ENCODE measurements at places on chromosomes 1 and 21.

- H3K27ac ChIP-seq = no peak overlapping the region
- DNase-seq = no peak
- no peaks in the 10 kb centered on the region for H3K27me3 ChIP-seq
- H3K4me1 ChIP-seq = peaks cover 39% of the 10 kb centered on the region
- H3K4me3 ChIP-seq = no peak overlapping the region
- H3K36me3 ChIP-seq = no peaks in the 10 kb centered on the region
Observed at GRCh38 chr1:66685265-66685664, 67.0 kb upstream of the DYNLT5 start.

DNA sequence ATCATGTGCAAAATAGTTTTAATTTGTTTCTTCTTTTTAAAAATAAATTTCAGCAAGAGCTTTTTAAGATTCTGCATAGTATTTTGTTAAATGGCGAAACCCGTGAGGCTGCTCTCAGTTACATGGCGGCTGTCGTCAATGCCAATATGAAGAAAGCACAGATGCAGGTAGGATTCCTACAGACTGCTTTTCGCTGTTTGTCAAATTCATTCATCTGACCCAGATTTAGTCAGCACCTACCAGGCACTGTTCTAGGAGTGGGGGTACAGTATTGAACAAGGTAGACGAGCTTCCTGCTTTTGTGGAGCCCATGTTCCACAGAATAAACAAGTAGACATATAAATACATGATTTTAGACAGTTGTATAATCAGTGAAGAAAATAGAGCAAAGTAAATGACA, 78.1 kb upstream of the KIF1B start:
- no peaks in the 10 kb centered on the region for H3K27me3 ChIP-seq
- H3K4me1 ChIP-seq = no peaks in the 10 kb centered on the region
- peaks cover 4% of the 10 kb centered on the region for H3K36me3 ChIP-seq
- H3K4me3 ChIP-seq = no peak overlapping the region
- DNase-seq = no peak

DNA sequence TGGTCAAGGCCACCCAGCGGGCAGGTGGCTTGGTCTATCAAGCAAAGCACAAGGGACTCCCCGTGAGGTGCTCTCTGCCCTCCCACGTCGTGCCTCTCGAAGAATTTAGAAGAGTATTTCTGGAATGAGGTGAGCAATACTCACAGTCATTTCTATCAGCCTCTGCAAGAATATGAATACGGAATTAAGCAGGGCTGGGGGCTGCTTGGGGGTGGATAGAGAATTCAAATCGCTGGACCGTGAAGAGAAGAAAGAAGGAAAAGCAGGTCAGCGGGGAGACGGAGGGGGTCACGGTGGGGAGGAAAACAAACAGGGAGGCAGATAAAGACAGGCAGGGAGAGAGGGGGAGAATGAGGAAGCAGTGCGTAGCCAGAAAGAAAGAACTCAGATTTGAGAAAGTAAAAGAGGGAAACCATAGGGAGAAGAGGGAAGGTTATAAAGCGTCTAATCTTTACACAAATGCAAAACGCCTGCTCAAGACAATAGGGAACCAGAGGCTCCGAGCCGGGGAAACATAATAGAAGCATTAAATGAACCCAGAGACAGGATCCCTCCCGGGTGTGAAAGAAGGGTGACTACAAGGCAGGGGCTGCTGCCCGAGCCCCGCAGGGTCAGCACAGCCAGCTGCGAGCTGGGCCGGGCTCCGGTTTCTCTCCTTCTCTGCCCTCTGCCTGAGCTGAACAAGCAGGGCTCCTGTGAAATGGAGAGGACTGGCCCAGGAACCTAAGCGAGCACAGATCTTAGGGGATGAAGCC, 2.1 kb upstream of the EDN2 start:
- no peak for DNase-seq
- no peak overlapping the region for H3K27ac ChIP-seq
- no peak overlapping the region for H3K4me3 ChIP-seq
- H3K36me3 ChIP-seq = no peaks in the 10 kb centered on the region

- no peaks in the 10 kb centered on the region for H3K4me1 ChIP-seq
- no peaks in the 10 kb centered on the region for H3K36me3 ChIP-seq
- no peak overlapping the region for H3K4me3 ChIP-seq
- no peaks in the 10 kb centered on the region for H3K27me3 ChIP-seq
Observed at GRCh38 chr1:62175568-62176179, 19.0 kb upstream of the L1TD1 start.

DNA sequence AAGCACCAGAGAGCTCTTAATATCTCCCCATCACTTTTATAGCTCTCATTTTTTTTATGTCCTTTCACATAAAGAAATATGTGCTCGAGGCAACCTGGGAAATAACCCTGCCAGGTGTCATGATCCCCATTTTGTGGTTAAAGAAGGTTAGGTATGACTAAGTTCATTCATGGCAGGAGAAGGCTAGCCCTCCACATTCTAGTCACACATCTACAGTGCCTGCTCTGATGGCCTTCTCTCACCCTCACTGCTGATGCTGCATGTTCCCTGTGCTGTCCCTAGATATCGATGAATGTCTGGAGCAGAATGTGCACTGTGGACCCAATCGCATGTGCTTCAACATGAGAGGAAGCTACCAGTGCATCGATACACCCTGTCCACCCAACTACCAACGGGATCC, 187.5 kb downstream of the TPR start:
- H3K4me1 ChIP-seq = peaks cover 7% of the 10 kb centered on the region
- no peak for DNase-seq
- H3K27ac ChIP-seq = no peak overlapping the region
- no peaks in the 10 kb centered on the region for H3K27me3 ChIP-seq

Measured in MM.1S (cell line).